ENCODE measurements at places on chromosomes 11 and 22.

- DNase-seq, result no peak
Measured at GRCh38 chr11:84290647-84291046, 1004.5 kb upstream of the CCDC90B start.

DNA sequence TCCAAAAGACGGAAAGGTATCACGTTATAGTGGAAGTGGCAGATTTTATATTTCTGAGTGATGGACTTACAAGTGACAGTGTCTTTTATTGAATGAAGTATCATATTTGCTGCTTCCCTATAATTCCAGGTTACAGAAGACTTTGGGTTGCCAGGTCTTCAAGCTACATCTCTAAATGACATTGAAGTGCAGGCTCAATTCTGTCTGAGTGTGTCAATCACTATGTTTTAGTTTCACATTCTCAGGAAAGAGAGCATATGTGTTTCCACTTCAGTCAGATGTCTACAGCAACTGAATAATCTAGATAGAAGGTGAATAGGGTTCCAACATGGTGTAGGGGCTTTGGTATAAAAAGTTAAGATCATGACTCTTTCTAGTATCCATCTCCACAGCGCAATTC, 492.7 kb upstream of the API5 start:
- DNase-seq, result no peak

- DNase-seq, result no peak
Measured at GRCh38 chr11:30192620-30193019, 38.2 kb upstream of the FSHB start.

DNA sequence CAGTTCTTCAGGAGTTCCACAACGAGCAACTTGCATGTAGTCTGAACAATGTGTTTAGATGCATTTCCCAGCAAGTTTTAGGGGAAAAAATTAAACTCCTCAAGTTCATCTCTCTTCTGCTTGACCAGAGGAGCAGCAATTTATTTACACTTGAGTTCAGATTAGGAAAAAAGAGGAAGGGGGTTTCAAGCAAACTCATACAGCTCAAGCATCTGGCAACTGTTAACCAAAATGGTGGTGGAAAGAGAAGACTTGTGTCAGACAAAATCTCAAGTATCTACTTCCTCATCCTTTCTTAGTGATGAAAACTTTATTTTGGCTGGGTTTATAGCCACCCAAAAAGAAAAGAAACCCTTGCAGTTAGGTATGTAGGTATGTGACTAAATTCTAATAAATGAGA, 29.1 kb upstream of the PICALM start:
- DNase-seq, result no peak

- no peak for DNase-seq
Measured at GRCh38 chr11:76243193-76243956, 37.1 kb upstream of the WNT11 start.

GRCh38 chr11:73189723-73190556, 28.1 kb upstream of the P2RY2 start:
- no peak for DNase-seq

- no peak for DNase-seq
Measured at GRCh38 chr11:99884750-99885149, 802.3 kb upstream of the ARHGAP42 start.

DNA sequence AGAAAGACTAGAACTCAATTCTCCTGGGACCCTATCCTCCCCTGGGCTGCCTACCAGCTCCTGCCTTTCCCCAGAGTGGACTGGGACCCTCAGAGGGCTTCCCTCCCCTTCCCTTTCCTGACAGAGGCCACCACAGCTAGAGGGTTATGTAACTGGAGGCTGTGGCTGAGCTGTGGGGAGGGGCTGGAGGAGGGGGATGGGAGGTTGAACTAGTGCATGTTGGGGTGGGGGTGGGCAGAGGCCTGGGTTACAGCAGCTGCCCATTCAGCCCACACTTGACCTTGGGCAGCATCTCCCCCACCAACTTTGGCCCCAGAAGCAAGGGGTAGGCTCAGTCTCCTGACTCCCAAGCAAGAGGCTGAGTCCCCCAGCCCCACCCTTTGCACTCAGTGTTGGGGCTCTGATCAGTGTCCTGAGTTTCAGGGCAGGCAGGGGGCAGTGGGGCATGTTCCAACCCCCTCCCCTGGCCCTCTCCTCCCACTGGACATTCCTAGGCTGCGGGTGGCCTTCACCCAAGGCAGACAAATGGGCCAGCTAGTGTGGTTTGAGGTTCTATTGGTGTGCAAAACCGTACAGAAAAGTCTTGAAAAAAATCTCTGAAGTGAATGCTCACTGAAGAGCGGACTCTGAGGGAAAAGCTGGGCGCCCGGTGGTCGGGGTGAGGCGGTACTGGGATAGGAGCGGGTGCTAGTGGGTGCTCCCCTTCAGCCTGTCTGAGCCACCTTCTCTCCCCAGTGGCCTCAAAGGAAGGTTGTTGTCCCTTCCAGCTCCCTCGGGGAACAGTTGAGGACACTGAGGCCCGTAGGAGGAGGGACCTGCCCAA, 3.8 kb downstream of the KCNC1 start:
- no peak for DNase-seq

- DNase-seq, result no peak
Measured at GRCh38 chr11:111923351-111923788, 4.7 kb downstream of the C11orf52 start.

DNA sequence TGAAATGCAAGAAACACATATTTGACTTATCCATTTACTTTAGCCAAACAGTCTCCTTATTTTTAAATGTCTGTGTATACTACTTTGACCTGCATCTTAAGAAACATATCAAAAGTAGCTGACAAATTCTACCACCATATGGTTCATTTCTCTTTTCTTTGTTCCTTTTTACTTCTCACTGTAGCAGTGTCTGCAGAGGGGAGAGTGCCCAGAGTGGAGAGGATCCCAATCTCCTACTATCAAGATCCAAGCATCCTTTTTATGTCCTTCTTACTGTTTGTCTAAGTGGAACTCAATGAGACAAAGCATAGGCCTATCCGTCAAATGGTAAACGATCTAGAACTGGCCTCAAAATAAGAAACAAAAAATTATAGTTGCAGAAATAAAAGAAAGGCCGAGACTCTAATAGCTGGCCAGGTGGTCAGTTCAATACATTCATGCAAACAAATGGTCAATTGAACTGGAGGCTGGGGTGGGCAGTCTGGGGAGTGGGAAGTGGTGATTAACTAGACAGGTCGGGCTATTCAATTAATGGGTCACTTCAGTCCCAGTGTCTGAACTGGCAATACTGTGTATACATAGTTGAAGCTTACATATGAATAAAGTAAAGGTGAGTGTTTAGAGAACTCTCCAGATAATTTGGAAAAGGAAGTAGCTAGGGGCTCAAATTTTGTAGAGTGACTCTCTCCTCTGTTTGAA, 149.1 kb downstream of the MAML2 start:
- DNase-seq, result no peak

DNA sequence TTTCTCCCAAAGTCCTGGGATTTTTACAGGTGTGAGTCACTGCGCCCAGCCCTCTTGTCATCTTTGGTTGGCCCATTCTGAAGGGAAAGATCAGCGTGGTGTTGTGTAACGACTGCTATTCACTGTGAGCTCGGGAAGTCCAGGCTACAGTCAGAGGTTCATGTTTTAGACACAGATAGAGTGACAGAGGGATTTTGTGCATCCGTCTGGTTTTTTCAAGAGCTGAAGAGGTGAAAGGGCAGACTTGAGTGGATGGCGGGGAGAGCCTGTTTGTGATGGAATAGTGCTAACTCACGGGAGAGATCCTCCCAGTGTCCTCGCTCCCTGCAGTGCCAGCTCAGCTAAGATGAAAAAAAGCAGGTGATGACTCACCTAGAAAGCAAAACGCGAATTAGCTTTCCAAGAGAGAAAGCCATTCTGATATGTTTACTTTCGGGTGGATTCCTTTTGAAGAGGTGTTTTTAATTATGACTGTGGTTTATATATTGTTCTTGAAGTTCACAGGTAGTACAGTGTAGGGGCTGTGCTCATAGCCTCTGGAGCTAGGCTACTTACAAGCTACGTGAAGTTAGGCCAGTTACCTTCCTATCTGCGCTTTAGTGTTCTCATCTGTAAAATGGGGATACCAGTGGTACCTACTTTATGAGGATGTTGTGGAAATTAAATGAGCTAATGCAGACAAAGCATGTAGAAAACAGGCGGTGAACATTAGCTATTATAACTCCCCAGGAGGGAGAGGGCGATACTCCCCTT, 67.2 kb downstream of the C11orf91 start:
- DNase-seq, result no peak

DNA sequence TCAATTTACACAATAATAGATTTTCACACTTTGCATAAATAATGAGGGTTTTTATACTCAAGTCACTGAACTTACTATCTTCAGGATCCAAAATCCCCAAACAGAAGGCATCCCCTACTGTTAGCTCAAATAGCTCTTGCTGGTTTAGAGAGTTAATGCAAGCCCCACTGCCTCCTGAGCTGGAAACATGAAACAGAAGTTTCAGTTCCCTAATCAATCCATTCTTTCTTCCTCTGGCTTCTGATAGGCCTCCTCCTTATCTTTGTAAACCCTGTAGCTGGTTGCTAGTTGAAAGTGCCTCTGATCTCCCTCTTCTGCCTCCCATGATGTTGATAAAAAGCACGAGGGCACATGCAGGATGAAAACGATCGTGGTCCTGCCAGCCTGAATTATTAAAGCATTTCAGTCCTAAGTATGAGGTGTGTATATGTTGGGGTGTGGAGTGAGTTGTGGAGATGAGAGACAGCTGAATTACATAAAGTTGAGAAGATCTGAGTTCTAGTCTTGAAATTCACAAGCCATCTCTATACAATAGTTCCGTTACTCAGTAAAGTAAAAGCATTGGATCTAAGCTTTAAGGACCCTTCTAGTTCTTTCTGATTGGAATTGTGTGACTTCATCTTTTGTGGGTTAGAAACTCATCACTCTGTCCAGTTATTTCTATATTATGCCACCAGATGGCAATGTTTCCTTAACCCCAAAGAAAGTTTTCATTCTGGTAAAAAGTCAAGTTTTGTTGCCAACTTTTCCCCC, 35.0 kb upstream of the EHF start:
- no peak for DNase-seq

DNA sequence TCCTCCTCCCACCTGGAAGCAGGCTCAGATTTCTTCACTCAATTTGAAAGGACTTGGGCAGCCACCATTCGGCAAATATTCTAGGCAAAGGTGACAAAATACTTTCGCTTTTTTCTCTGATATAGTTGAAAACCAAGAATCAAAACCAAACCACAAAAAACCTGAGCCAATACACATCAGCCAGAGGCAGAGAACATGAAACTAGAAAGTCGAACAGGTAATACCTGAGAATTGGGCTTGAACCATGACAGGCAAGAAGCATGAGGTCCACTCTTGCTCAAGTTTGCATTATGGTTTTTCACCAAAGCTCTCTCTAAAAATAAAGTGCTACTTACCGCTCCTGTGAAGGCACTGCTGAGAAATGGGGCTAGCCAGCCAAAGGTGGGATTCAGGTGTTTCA, 26.2 kb upstream of the LDLRAD3 start:
- no peak for DNase-seq

DNA sequence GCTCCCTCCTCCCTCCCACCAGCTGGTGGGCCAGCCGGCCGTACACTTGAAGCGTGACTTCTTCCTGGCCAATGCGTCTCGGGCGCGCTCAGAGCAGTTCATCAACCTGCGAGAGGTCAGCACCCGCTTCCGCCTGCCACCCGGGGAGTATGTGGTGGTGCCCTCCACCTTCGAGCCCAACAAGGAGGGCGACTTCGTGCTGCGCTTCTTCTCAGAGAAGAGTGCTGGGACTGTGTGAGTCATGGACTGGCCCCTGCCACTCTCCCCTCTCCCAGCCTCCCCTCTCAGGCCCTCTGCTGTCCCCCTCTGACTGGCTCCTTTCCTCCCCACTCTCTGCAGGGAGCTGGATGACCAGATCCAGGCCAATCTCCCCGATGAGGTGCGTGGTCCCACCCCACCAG, 24.7 kb downstream of the CAPN1 start:
- DNase-seq, result no peak

GRCh38 chr22:23767673-23768548, at the start of gene CHCHD10:
TSS of gene CHCHD10 (minus strand) at chr22:23767972. CDS start at chr22:23767874, 98 bp downstream.
- DNase-seq, result no peak

- DNase-seq, result no peak
Measured at GRCh38 chr11:86617502-86617901, 54.9 kb downstream of the ME3 start.

Data from AG04449 (cell line).